ENCODE measurements at places on chromosomes 16 and 17.

GRCh38 chr17:44919411-44919810 lies 4.1 kb upstream of the GFAP start:
- DNase-seq, result no peak

DNA sequence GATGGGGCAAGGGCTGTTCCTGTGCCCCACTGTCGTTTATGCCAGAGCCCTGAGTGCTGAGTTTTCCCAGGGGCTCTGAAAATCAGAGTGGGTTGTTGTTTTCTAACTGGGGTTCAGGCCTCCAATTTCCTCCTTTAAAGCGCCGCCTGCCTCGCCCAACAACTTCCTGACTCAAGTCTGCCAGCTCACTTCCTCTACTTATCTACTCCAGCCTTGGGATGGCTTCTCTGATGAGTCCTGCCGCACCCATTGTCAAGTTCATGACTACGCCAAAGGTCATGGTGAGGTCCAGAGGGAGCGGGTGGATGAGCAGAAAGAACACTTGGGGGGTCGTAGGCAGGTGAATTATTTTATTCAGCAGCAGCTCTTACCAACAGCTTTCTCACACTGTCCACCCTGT lies 104.7 kb downstream of the UTP18 start:
- DNase-seq, result no peak

- no peak for DNase-seq
Observed at GRCh38 chr17:75650874-75651273, 16.1 kb downstream of the RECQL5 start.

- no peak for DNase-seq
Observed at GRCh38 chr17:16881239-16881924, 90.5 kb downstream of the TNFRSF13B start.

DNA sequence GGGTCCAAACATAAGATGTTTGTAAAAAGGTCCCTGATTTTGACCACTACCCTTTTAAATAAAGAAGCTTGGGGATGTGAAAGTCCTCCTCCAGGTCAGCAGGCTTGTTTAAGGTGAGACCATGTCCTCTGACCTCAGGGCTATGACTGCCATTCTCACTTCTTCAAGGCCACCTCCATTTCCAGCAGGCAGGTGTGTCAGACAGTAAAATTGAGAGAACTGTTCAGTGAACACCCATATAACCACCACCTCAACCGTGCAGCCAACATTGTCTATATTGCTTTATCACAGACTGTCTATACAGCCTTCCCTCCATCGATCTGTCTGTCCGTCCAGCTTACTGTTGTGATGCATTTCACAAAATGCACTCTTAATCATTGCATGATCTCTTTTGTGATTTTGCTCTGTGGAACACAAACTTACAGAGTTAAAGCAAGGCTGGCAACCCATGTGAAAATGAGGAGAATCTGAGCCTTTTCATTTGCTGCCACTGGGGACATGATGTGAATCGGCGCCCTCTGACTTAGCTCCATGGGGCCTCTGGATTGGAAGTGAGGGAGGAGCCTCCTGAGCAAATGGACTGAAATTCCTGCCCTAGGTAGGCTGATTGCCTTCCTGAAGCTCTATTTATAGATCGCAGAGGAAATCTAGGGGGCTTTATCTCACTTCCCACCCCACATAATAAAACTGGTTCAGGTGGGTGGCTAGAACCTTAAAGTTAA lies 53.8 kb downstream of the ZNRF1 start:
- no peak for DNase-seq

GRCh38 chr16:17940584-17941364 lies 395.8 kb downstream of the NPIPA8 start:
- no peak for DNase-seq

DNA sequence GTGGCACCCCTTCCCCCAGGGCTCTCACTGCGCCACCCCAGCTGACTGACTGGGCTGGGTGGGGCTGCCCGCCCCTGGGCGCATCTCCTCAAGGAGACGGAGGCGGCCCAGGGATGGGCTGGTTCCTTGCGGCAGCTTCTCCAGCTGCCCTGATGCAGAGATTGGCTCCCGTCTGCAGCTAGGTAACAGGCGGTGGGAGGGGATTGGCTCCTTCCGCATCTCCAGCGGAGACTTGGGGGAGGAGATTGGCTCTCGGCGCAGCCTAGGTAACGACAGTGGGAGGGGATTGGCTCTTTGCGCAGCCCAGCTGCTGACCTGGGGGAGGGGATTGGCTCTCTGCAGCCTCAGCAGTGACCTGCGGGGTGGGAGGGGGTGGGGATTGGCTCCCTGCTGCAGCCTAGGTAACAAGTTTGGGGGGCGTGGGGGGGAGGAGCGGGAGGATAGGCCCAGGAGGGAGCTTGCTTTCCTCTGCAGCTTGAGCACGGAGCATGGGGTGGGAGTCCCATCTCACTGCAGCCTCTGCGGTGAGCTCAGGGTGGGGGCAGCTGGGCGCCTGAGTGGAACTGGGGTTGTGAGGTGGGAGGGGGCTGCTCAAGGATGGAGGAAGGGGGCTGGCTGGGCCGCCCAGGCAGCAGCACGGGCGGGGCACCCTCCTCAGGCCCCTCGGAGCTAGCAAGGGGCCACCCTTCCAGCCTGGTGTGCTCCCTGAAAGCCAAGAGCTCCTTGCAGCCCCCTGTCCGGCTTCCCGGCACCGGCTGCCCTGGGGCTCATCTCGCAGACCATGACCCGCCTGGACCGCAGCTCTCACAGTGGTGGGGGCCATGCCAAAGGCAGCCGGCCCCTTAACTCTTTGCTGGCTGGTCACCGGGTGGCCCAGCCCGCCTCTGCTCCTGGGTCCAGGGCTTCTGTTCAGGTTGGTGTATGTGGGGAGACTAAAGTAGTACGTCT lies 6.4 kb downstream of the NFE2L1 start:
- no peak for DNase-seq

- DNase-seq, result no peak
Observed at GRCh38 chr17:82943751-82944150, 103.9 kb upstream of the ZNF750 start.

DNA sequence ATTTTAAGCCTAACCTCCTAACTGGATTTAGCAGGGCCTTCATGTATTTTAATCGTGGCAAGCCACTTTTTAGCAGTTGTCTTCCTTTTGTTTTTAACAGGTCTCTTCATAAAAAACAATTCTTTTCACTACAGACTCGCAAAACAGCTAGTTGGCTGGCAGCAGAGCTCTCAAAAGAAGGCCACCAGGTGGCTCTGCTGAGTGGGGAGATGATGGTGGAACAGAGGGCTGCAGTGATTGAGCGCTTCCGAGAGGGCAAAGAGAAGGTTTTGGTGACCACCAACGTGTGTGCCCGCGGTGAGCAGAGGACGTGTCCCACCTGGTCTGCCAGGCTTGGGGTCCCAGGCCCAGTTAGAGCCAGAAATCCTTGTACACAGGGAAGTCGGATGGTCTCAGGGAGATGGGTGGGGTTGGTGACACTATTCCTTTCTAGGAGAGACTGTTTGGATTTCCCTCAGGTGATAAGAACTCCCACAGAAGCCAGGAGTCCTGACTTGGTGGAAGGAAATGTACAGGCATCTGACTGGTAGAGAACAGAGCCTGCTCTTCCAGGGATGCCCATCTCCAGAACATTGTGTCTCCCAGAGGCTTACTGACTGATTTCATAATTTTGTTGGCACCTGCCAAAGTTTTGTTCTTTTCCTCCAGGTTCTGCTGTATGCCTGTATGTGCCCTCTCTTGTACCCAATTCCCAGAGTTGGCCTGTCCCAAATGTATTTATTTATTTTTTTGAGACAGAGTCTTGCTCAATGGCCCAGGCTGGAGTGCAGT lies 14.9 kb upstream of the DDX19A start:
- DNase-seq, result no peak

DNA sequence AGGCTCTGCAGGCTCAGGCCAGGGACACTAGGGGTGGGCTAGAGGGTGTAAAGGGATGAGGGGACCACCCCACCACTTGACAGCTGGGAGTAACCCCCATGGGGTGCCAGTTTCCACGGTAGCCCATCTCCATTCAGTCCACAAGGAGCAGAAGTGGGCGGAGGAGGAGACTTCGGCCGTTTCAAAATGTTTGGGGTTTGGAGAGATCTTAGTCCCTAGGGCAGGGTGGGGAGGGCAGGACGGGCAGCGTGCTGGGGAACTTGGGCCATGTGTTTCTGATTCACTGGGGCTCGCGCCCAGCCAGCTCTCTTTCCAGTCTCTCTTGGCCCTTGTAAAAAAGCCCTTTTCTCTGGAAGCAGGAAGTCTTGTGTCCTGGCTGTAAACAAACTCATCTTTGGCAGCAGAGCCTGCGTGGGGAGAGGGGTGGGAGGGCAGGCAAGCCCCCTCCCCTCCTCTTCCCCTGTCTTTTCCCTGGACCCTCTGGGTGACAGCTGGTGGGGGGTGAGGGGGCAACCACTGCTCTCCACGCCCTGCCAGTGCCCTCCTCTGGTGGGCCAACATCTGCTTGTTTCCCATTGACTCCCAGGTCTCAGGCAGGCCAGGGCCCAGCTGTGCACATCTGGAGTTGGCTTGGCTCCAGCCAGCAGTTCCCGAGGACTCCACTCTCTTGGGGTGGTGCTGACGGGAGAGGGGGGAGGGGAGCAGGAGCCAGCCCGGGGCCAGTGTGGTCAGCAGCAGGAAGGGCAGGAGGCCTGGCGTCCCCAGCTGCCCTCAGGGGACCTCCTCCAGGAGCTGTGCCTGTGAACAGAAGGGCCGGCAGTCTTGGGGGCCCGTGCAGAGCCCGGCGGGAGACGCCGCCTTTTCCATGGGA lies 8.1 kb downstream of the CYGB start:
- no peak for DNase-seq

GRCh38 chr16:66521951-66522771 lies 27.8 kb downstream of the TK2 start:
- no peak for DNase-seq

DNA sequence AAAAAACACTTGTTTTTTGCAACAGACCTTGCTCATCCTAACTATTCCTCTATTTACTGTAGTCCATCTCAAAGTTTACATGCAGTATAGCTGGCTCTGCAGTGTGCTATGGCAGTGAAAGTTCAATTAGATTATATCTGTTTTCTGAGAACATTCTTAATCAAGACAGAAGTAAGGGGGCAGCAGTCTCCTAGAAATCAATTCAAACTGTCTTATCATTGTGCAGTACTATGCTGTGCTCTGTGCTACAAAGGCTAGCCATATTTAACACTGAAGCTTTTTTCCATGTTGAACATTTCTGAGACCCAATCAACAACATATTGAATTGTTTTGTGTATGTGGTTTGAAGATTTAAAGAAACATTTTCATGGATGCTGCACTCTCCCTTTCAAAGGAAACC lies 11.4 kb downstream of the NETO2 start:
- DNase-seq, result no peak

- DNase-seq, result no peak
Observed at GRCh38 chr17:77478899-77479298, 338.1 kb downstream of the SEC14L1 start.

GRCh38 chr16:84597528-84597896 lies 20.4 kb downstream of the COTL1 start:
- no peak for DNase-seq

GRCh38 chr17:28792877-28793661 lies 49.3 kb downstream of the TRAF4 start:
- DNase-seq, result no peak

DNA sequence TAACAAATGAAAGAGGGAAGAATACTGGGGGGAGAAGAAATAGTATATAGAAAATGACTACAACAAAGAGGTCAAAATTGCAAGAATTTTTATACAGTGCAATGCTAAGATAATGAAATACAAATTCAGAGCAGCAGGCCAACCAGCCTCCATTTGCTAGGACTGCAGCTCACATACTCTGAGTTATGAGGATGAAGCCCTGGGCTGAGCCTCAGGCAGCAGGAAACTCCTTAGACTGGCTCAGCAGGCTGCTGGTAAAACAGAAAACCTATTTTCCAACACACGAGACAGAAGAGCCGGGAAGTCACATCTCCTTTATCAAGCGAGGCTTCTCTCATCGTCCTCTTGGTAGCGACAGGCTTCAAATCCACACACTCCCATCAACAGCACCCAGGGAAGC lies 296.5 kb downstream of the SLC39A11 start:
- no peak for DNase-seq

DNA sequence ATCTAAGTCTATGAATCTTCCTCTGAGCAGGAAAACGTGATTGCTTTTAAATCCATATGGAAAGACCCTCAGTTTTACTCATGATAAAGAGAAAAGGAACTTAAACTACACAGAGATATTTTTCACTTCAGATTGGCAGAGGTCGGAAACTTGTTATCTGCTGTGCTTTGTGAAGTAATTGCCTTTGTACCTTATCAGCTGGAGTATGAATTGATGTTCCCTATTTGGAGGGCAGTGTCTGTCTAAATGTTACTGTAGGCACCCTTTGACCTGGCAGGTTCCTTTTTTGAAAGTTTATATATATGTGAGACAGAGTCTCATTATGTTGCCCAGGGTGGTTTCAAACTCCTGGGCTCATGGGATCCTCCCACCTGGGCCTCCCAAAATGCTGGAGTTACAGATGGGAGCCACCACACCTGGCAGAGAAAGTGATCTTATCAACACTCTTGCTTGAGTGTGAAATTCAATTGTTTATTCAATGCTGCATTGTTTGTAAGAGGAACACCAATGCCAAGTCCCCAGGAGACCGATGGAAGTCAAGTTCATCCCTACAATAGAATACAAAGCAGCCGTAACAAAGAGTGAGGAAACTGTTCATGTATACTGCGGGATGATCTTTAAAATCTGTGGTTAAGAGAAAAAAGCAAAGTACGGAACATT lies 52.3 kb downstream of the ABCC1 start:
- no peak for DNase-seq
